ENCODE measurements at places on chromosomes 2 and 18.

- no peak for DNase-seq
Observed at GRCh38 chr2:176830362-176830761, 382.2 kb upstream of the HNRNPA3 start.

- no peak for DNase-seq
Observed at GRCh38 chr18:2396162-2396505, 175.2 kb downstream of the METTL4 start.

DNA sequence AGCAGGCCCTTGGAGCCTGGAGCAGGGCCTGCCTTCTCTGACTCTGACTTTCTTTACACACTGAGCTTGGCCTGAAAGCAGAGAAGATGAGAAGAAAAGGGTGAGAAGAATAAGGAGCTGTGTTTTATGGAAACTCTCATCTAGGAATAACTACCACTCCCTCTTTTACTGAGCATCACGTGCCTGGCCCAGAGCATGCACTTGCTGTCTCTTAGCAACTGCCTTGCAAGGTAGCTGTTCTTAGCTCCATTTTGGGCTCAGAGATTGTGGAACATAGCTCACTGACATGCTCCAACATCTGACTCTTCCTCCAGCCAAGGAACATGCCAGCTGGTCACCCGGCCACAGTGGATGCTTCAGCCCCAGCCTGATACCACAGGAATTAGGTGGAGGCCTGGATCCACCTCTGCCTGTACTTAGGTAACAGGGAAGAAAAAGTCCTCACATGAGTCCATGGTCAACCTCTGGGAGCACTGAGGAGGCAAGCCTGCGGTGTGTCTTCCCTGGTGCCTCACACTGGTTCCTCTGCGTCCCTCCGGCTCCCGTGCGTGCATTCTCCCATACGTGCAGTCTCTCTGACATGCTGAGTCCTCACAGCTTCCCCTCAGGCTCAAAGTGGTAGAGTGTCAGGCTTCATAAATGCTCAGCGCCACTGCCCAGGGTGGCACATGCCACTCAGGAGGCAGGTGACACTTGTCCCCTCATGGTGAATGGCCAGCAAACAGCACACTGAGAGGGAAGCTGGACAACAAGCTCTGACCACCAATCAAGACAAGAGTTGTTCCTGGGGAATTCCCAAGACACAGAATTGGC is 35.7 kb downstream of the AMER3 start:
- DNase-seq, result no peak

DNA sequence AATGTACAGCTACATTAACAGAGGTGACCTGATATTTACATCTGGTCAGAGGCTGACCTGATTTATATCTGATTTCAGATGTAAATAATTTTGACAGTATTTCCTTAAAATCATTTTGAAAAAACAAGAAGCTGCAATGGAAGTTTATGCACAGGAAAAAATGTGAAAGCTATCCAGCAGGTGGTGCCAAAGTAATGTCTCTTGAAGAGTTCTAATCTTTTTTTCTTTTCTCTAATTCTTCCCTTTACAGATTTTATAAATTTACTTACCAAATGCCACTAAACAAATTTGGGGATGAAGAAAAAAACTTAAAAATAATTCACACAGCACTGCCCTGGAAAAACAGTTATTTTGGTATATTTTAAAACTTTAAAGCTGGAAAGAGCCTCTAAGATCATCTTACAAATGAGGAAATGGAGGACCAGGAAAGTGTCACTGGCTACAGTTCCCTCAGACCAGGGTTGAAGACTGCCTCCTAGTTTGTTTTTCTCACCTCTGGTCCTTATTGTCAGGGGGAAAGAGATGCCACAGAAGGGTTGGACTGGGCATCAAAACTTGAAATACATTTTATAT is 16.4 kb upstream of the FBLN7 start:
- DNase-seq, result peak; percentile 54

DNA sequence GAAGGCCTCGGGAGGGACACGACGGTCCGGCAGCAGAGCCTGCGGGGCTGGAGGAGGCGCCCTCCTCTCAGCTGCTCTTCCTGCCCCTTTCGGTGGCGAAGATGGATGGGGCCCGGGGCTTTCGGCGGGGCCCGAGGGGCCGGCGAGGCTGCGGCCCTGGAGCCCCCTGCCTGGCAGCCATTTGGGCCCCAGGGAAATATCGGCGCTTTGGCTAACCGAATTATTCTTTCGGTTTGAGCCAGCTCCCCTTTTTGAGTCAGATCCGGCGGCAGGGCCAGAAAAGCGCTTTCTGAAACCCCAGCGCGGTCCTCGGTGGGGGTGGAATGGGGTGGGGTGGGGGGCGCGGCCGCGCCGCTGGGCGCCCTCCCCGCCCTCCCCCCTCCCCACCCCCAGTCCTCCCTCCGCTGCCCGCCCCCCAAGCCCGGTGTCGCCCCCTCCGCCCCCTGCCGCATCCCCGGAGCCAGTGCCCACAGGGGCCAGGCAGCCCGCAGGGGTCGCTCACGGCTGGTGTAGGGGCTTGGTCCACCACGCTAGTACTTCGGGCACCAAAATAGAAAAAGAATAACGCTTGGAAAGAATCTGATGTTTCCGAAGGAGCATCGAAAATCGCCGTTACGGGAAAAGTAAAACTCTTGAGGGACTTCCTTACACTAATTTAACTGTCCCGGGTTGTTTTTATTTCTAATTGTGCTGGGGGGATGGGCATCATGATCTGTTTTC is 9.1 kb upstream of the ARID5A start:
- no peak for DNase-seq

GRCh38 chr2:239229545-239230279 is 171.1 kb downstream of the HDAC4 start:
- DNase-seq, result no peak

DNA sequence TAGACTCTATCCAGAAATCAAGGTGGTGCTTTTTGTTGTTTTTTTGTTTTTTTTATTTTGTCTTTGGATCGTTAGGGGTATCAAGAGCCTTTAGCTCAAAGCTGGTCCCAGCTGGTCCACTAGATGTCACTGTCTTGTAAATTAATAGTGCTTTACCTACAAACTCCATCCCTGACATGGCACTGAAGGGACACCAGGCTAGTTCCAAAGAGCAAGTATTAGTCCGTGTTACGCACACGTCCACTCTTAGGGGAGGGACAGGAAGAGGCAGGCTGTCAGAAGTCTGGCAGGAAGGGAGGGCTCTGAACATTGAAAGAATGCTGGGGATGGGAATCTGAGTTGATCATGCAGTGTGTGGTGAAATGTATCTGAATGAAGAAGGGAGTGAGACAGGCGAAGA is 85.9 kb upstream of the CCBE1 start:
- peak; percentile 39 for DNase-seq

GRCh38 chr2:224024270-224024669 is 14.8 kb downstream of the SERPINE2 start:
- no peak for DNase-seq

DNA sequence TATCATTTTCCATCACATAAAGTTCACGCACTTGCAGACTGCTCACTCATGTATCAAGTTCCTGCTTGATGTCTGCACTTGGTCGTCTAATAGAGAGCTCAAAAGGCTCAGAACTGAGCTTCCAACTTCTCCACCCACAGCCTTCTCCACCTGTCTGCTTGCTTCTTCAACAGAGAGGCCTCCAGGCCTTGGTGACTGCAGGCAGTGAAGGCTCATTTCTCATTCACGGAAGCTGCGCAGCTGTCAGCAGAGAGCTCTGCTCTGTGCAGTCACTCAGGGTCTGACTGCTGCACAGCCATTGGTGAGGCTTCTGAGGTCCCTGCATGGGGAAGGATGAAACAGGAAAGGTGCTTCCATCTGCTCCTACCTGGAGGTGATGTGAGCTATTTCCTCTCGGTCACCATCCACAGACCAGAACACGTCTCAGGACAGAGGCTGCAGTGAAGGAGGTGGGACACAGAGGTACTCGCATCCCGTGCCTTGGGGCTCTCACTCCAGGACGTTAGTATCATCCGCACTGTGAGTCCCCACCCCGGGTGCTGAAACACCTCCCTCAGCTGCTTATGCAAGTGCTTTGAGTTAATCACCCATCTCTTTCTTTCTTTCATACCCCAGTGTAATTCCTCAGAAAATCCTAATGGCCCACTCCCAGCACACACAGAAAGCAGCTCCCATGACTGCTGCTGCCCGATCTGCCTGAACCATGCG is 126.2 kb downstream of the TMEM18 start:
- no peak for DNase-seq
